ENCODE measurements at places on chromosomes 16 and 17.

DNA sequence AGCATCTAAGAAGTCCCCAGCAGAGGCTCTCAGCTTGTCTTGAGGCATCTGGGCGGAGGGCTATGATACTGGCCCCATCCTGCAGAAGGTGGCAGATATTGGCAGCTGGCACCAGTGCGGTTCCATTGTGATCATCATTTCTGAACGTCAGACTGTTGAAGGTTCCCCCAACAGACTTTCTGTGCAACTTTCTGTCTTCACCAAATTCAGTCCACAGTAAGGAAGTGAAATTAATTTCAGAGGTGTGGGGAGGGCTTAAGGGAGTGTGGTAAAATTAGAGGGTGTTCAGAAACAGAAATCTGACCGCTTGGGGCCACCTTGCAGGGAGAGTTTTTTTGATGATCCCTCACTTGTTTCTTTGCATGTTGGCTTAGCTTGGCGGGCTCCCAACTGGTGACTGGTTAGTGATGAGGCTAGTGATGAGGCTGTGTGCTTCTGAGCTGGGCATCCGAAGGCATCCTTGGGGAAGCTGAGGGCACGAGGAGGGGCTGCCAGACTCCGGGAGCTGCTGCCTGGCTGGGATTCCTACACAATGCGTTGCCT is at the start of gene CIITA:
TSS of gene CIITA (plus strand) at position 404 of the 543 bp plus-strand sequence. CDS start at position 533, 129 bp downstream.
- no peak for DNase-seq

DNA sequence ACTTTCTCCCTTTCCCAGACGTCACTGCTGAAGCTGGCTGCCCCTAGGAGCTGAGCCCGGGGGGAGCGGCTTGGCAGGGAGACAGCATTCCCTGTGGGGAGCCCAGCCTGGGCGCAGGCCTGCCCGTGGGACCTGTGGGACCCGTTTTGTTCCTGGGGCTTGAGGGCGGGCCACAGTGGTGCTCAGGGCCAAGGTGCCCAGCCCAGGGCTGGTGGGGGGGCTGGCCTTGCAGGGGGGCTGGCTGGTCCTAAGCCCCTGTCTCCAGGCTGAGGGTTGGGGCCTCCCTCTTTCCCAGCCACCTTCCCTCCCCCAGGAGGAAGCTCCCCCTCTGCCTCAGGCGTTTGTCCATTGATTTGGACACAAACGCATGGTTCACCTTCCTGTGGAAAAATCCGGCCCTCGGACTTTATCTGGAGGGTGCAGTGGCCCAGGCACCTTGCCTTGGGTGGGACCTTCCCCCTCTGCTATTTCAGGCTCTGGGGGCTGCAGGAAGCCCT is 4.4 kb downstream of the NHERF2 start:
- no peak for DNase-seq

- peak; percentile 5 for DNase-seq
Observed at GRCh38 chr17:11644265-11645212, 46.3 kb downstream of the DNAH9 start.

DNA sequence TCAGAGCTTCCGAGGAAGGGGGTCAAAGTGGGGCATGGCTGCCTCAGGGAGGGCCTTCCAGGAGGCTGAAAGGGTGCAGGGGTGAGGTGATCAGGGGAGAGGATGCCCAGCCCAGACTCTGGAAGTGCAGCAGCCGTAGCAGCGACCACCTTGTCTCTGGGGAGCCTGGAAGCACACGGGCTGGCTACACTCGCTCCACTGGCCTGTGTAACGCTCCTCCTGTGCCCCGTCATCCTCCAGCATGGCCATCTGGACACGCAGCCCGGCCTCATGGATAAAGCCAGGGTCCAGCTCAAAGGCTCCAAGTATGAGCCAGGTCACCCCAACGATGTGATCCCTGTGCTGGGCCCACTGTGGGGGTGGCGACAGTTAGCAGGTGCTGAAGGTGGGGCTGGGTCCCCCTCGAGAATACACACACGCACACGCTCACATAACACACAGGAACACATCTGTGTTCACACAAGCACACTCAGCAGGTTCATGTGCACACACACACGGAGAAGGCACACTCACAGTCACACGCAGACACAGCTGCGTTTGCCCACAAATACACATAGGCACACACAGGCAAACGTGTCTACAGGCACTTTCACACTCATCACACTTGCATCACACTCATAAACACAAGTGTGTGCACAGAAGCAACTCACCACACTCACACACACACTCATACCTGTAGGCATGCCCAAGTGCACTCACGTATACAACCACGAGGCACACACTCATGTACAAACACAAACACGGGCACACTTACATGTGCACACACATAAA is 19.3 kb downstream of the POLR3K start:
- DNase-seq, result no peak

GRCh38 chr17:8003594-8004181 is 1.3 kb downstream of the GUCY2D start:
- DNase-seq, result no peak

- no peak for DNase-seq
Observed at GRCh38 chr16:23539984-23540816, 16.9 kb downstream of the EARS2 start.

GRCh38 chr16:79041206-79041605 is 559.3 kb downstream of the MAF start:
- DNase-seq, result no peak

DNA sequence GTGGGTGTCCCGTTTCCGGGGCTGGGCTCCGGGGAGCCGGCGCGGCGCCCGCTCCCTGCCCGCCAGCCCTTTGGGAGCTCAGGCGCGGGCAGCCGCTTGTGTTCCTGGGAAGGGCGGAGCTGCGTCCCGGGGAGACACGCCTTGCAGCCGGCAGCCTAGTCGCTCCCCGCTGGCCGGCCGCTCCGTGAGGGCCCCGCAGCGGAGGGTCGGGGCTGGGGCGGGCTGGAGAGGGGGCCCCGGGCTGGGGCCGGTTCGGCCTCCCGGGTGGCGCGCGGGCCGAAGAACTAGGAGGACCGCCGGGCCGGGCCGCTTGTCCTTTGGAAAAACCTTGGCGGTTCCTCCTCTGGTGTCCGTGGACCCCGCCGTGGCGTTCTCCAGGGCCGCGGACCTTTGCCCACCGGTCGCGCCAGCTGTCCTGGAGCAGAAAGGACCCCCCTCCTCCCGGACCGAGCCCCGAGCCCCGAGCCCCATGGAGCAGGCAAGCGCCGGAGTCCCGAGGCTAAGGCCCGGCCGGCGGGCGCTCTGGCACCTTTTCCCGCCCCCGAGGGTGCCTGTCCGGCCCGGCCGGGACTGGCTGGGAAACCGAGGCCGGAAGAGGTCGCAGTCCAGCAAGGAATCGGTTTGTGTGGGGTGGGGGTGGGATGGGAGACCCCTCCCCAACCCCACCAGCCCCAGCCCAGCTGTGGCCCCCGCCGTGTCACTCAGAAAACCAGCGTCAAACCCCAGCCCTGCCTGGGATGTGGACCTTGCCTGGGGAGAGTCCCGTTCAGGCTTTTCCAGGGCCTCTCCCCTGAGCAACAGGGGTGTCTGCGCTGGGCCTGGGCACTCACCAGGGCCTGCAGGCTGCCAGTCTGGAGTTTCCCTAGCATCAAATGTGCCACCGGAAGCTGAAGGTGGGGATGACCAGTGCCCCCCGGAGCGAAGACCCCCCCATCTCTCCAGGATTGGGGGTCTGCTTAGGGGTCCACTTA is 6.8 kb upstream of the TBC1D3B start:
- DNase-seq, result no peak

GRCh38 chr17:76716839-76717215 is 6.1 kb upstream of the MXRA7 start:
- no peak for DNase-seq

- DNase-seq, result no peak
Observed at GRCh38 chr16:80639636-80640035, 98.8 kb downstream of the DYNLRB2 start.

- DNase-seq, result no peak
Observed at GRCh38 chr16:25210758-25211157, 6.0 kb upstream of the AQP8 start.

GRCh38 chr17:65697661-65698060 is 136.2 kb upstream of the AXIN2 start:
- DNase-seq, result no peak

DNA sequence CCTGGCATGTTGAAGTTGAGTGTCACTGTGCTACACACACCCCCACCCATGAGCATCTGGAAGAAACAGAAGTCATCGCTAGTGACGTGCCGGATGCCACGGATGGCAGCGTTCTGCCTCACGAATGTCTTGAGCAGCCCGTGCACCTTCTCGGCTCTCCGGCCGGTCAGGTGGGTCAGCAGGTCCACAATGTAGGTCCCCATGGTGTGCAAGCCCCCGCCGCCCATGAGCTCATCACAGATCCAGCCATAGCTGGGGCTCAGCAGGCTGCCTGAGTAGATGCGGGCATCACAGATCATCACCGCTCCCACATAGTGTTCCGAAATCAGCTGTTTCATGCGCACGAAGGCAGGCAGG is 8.9 kb downstream of the C16orf86 start:
- no peak for DNase-seq
